ENCODE measurements at places on chromosomes 1 and 21.

- DNase-seq = no peak
These were observed 1671.1 kb downstream of the MRPL39 start for GRCh38 chr21:23936224-23936623.

- no peak for DNase-seq
These were observed 84.4 kb upstream of the SYT6 start for GRCh38 chr1:114238053-114238452.

- DNase-seq = no peak
These were observed at the start of gene WNT9A for GRCh38 chr1:227947676-227948492. TSS of gene WNT9A (minus strand) at chr1:227947932. CDS start at chr1:227947887, 45 bp downstream.

GRCh38 chr1:180424848-180425457 lies 77.4 kb downstream of the ACBD6 start:
- no peak for DNase-seq

DNA sequence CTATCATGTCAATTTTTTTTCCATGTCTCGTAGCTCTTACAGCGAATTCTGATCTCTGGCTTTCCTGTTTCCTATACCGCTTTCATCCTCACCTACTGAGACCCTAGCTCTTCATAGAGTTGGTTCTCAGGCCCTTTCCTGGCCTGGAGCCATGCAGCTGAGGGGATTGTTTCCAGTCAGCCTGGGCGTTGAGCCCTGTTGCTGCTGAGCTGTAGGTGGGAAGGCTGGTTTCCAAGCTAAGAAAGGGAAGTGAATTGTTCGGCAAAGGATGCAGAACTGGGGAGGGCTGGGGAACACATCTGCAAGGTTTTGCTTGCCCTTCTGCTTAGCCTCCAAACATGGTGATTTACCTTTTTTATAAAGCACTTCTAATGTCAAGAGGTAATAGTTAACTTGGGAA lies 41.5 kb downstream of the SPATA46 start:
- DNase-seq = no peak

DNA sequence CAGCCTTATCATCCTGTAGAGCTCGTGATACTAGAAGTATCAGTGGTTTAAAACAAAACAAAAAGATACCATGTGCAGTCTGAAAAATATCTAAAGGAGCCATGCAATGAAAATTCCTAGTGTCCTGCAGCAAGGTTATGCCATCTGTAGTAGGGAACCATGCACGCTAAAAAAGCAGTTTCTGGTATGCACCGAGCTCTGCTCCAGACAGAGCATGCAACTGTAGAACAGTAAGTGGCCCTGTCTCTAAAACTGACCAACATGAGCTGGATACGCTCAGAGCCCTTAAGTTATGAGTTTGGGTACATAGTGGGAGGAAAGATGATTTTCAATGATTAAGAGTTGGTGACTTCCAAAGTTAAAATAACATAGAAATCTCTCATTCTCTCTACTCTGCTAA lies 159.3 kb upstream of the ADAMTS5 start:
- DNase-seq = no peak

DNA sequence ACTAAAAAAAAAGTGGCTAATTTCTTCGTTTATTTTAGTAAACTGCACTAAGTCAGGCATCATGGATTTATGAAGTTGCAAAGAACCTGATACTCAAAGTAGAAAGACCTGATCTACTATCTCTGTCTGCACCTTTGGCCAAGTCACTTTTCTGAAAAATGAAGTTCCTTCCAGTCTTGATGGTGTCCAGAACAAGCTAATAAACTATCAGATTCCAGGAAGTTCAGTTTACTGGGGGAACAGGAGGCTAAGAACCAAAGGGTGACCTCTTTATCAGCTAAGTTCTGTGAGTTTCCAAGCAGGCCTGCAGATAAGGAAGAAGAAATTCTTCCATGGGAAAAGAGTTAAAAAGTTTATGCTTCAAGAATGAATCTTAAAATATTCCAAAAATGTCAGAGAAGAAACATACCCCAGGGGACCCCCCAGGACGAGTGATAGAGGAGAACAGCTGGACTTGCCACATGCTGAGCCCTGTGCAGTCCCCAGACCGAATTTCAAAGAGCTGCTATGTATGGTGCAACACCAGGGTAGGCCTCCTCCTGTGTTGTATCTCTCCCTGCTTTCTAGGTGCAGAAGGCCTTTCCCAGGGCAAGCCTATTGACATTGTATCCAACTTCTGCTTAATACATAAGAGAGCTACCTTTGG lies 72.8 kb upstream of the FGGY start:
- DNase-seq = no peak

GRCh38 chr1:63324779-63325119 lies 2.4 kb downstream of the FOXD3 start:
- DNase-seq = no peak

DNA sequence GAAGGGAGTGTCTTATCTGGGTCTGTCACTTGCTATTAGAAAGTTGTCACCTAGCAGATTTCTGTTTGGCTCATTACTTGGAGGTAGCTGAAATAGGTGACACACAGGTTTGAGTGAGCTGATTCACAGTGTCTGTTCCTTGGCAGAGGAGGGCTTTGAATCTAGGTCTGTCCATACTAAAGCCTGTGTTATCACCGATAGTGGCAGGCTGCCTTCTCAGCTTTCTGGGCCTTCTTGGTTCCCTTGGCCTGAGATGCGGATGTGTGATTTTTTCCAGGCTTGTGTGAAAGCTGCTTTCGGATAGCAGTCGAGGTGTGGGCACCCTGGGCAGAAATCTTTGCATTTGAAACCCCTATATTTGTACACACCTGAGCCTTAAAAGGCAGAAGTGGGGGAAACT lies 73.9 kb downstream of the ACTL8 start:
- DNase-seq = no peak

DNA sequence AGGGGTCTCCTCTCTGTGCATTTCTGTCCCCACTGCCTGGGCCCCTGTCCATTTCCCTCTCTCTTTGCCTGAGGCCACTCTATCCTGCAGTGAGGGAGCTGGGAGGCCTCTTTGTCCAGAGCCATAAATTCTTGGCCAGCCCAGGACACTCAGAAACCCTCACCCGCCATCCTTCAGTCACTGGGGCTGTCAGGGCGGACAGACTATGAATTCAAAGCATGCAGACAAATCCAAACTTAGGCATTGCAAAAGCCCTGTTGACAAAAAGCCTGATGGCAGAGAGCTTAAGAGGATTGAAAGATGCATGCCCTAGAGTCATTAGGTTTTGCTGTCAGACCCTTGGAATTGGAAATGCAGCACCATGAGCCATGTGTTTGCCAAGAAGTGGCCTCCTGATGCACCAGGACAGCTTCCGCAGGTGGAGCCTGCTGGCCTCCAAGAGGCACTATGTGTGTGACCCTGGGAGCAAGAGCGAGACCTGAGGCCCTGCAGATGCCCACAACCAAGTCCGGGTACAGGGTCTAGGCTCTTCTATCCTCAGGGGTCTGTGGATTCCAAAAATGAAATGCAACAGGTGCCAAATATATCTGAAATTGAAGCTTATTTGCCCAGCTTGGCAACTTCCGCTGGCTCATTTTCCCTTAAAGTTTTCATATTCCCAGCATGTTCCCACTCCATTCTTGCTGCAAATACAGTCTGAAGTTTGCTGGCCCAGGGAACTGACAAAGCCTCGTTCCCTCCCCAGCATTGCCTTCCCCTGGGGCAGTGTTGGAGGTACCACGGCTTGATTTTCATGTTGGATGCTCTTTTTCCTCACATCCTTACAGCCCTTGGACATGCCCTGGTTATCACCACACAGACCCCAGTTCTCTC lies 177.9 kb downstream of the PGBD5 start:
- no peak for DNase-seq
